ENCODE measurements at places on chromosomes 13 and 19.

DNA sequence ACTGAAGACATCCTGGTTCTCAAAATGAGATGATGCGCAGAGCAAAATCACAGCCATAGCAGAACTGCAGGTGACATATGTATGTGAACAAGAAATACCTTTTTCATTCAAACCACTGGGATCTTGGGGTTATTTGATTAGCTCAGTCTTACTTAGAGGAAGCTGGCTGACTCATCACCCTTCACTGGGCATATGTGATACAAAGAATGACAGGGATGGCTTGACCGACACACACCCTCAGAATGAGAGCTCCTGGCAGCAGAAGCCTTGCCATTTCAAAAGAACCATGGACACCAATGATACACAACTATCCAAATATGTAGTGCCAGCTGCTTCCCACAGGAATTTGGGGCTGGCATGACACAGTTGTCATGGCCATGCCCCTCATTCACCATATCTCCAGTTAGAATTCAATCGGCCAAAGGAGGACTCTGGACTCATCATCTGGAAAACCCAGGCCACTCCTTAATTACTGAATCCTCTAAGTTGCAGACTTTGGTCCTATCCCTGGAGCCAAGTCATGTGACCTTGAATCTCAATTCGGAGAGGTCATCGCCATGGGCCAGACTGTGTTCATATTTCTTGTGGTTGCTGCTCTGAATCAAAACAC lies 115.8 kb downstream of the KATNAL1 start:
- no peak for DNase-seq

GRCh38 chr19:50909240-50910070 lies 1.7 kb downstream of the KLK4 start:
- peak; percentile 99 for DNase-seq

DNA sequence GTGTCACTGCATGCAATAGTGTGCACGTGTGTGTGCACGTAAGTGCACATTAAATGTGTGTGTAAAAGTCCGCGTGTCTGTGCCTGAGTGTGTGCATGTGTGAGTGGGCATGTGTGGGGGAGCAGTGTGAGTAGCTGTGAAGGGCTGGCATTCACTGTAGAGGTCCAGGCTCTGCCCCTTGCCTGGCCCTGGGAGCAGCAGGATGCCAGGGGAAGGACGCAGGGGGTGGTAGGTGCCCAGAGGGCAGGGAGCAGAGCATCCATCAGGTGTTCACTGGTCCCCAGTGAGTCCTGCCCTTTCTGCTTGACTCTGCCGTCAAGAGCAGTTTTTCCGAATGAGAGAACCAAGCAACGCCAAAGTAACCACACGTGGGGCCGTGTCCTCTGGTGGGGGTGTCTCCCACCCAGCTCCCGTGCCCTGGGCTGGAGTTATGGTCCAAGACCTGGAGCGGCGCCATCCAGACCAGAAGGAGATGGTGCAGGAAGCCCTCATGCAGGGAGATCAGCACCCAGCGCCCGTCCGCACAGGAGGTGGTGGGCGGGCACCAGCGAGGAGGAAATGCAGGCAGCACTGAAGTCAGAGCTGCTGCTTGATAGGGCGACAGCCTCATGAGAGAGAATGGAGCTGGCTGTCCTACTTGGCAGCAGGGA lies 68.5 kb downstream of the TEX29 start:
- no peak for DNase-seq

- no peak for DNase-seq
These were observed 663 bp downstream of the SLITRK6 start for GRCh38 chr13:85798556-85798955.

DNA sequence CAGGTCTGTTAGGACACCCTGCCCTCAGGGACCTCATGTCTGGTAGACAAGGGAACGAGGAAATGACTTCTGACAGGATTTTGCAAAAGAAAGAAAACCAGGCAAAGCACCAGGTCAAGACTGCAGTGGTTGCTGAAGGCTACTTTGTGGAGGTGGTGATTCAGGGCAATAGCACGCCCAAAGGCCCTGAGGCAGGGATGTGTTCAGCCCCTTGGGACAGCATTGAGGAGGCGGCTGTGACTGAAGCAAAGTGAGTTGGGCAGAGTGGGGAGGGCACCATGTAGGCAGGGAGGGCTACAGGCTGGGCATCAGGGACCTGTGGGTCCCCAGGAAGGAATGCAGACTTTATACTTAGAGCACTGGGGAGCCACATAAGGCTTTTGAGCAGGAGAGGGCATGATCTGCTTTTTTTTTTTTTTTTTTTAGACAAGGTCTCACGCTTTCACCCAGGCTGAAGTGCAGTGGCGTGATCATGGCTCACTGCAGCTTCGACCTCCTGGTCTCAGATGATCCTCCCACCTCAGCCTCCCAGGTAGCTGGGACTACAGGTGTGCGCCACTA lies 10.8 kb upstream of the HOMER3 start:
- no peak for DNase-seq
